SW480 (cell line): ENCODE measurements at places on chromosomes 1 and 21.

GRCh38 chr1:72018562-72018961 is 263.8 kb downstream of the NEGR1 start:
- no peak for DNase-seq

- no peak for DNase-seq
Observed at GRCh38 chr21:17351766-17352165, 161.1 kb upstream of the CXADR start.

DNA sequence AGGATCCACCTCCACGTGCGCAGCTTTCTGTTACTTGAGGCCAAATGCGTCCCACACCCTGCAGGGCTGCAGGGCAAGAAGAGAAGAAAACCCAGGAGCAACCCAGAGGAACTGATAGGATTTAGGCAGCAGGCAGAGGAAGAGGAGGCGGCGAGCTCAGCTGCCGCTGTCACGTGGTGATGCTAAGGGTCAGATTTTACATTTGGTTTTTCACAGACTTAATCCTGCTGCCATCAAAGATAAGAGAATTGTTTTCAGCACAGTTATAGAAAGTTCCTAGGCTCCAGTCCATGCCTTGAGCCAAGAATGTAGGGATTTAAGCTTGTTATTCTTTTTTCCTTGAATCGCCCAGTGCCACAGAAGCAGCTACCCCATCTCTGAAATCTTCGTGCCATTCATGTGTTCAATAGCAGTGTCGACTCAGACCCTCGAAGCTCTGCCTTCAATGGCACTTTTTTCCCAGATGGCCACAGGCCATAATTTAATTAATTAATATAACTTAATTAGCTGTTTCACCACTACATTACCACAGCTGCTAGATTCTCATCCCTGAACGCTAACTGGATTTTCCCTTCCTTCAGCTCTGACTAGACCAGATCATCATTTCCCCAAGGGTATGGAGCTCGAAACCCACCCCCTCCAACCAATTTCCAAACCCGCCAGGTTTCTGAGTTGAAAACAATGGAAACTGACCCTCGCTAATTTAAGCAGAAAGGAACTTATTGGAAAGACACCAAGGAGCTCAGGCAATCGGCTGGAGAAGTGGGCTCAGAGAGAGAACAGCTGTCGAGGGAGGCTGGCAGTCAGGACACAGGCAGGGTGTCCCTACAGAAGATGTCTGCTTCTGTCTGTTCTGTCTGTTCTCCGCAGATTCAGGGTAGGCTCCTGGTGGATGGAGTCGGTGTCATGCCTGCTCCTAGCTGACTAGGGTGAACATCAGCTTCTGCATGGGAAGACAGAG is 36.2 kb downstream of the LDLRAP1 start:
- DNase-seq = no peak

DNA sequence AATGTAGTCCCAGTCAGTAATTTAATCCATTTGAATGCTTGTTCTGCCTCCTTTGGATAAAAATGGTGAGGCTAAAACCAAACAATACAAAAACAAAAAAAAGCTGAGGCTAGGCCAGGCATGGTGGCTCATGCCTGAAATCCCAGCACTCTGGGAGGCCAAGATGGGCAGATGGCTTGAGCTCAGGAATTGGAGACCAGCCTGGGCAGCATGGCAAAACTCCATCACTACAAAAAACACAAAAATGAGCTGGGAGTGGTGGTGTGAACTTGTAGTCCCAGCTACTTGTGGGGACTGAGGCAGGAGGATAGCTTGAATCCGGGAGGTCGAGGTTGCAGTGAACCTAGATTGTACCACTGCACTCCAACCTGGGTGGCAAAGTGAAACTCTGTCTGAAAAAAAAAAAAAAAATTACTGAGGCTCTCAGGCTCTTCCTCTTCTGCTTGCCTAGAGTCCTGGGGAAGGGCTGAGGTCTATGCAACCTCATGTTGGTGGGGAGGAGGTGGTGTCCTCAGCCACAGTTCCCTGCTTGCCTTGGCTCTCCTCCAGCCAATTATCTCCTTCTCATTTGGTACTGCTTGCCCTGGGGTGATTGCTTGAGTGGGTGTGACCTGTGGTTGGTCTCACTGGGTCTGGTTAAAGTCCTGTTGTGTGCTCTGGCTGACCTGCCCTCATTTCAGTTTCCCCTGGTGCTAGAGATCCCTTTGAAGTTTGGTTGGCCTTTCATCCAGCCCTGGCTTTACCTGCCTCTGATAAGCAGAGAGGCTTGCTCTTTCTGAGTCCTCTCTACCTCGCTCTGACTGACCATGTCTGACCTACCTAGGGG is 20.9 kb downstream of the S1PR1 start:
- peak; percentile 91 for DNase-seq

DNA sequence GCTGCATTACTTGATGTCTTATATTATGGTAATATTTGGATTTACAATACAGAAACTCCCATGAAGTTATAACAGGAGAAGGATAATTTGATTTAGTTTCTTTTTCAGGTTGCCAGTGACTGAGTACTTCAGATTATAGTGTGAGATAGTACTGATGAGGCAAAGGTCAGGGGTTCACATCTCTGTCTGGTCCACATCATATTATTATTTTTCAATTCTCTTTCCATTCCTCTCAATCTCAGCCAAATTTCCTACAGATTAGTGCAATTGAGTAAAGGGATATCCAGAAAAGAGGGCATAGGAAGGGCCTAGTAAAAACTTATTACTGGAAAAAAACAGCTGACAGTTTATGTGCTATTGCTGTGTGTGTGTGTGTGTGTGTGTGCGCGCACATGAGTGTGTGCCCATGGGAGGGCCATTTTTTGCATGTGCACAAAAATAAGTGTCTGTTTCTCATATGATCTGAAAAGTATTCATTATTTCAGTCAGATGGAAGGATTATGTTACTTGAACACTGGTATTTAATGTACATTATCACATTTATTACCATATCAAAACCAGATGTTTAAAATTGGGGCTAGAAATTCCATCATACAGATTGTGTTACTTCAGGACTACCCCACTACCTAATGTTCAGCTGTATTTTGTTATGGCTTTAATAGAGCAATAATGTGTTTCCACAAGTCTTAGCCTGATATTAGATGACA is 78.3 kb upstream of the KCNK2 start:
- no peak for DNase-seq
